ENCODE measurements at places on chromosomes 6 and 20.

DNA sequence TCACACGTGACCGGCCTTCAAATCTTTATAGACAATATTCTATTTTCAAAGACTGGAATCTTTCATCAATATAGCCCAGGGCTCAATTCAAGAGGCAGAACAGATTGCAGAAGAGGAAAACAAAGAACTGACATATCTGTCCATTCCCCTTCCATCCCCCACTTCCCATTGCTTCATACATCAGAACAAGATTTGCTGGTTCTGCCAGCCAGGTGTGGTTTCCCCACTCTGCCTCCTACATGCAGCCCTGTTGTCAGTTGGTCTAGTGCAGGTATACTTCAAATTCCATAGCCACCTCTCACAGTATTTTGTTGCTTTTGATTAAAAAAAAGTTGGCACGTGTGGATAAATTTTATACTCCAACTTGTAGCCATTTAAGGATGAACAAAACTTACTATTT, 174.9 kb downstream of the CD109 start:
- DNase-seq = no peak

DNA sequence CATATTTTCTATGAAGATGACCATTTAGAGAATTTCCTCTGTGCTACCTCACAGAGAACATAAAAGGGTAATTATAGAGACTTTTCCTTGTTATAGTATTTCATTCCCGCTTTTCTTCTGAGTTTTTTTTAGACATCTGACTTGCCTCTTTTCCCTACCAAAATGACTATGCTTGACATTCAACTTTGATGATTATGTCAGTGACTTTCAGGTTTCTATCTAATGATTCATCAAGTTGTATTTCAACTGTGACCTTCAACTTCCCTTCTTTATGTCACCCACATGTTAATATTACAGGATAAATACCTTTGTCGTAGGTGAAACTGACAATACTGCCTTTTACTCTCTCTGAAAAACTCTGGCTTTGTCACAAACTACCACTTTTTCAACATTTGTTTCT, 95.3 kb downstream of the MLIP start:
- DNase-seq = no peak

DNA sequence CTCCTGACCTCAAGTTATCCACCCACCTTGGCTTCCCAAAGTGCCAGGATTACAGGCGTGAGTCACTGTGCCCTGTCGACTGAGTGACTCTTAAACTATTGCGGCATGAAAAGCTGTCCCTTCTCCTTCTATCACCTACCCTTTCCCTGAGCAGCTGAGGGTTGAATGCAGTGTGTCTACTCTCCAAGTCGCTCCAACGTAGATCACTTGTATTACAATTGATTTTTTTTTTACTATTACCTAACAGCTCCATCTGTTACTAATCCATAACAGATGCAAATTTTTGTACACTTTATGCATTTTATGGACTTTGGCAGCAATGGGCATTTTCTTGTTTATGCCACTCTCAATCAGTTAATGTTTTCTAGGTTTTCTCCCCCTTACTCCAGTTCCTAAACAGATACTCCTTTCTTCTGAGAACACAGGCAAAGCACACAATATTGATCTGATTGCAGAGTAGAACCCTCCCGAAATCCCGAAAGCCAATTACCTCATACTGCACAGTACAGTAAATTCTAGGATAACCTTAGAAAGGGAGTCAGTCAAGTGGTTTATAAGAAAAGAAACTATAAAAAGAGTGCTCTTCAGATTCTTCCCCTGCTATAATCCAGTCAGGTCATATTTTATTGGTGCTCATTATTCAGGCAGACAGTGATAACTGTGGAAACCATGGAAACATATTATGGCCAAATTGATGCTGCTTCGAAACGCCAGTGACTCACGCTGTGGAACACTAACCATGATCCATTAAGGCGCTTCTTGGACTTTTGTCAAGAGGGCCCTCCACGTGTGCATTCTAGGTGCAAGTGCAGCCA, 273.0 kb downstream of the ADGB start:
- DNase-seq = no peak

DNA sequence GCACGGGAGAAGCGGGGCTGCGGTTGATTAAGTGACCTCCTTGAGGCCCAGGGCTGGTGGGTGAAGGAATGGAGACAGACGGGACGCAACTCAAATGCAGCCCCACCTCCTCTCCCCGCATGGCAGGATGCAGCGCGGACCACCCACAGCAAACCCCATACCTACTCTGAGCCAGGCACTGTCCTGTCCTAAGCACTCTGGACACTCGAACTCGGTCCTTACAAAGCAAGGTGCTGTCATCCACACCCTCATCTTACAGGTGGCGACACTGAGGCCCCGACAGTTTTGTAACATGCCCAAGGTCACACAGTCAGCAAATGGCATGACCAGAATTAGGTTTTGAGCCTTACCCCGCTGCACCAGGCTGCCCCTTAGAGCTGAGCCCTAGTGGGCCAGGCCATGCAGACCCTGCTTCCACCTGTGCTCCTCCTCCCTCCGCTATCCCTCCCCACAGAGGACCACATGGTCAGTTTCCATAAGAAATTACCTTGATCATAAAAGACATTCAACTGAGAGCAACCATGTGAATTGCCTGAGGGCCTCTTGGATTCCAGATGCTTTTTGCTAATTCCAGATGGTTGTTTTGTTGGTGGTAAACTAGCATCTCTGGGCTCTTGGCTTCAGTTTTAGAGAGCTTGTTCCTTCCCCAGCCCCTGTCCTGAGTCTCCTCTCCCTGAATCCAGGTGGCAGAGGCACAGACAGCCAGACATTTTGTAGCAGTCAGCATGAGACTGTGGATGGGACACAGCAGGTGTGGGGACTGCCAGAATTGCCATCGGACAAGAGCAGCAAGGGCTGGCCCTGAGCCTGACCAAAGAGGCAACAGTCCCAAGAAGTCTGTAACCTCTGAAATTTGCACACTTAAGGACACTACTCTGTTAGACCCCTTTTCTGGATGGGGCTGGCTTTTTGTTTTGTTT, 171.9 kb upstream of the PMEPA1 start:
- DNase-seq = no peak

GRCh38 chr6:153160221-153160620, 29.1 kb upstream of the RGS17 start:
- no peak for DNase-seq

DNA sequence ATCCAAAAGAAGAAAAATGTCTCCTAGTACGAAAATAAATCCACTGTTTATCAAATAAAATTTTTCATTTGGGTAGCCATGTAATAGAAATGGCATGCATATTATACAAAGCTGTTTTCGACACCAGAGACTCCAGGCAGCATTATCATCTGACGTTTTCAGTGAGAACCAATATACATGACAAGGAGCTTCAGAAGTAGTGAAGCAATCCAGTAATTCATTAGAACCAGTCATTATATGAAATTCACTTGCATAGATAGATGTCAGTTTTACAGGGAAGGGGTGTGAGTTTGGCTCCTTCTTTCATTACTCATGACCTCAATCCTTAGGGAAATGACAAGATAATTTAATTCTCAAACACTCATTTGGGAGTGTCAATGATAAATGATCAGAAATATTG, 14.7 kb downstream of the HTR1B start:
- no peak for DNase-seq
